Stimulated activated memory B cell treated with anti-CD40 and anti-IgM and Interleukin-4, amounts not matched to agents 10 μg/mL and 1 μg/mL and 100 μg/mL, for 72 hours (primary cell): ENCODE measurements at places on chromosomes 7 and 10.
A peak's percentile ranks its signal among the peaks of the same experiment; 100 is the strongest.

- peak; percentile 66 for ATAC-seq
Observed at GRCh38 chr10:73910764-73911552, at the start of gene PLAU. Gene PLAU, plus strand, starts transcription at chr10:73911132. Its CDS starts 424 bp downstream, at chr10:73911556.

DNA sequence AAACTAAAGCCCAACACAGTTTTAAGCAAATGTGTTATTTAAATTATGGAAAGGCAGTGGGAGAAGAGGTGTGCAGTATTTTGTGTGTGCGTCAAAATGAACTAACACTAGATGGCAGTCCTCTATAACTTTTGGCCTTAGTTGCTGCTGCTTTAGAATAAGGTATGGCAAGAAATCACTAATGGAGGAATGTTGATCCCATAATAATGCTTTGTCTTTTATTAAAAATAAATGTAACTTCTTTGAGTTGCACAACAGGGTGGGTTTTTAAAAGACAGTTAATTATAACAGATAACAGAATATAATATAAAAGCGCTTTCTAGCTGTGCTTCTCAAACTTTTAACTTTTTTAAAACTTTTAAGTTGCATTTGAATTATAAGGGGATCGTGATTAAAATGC, 56.4 kb downstream of the BBS9 start:
- no peak for ATAC-seq

GRCh38 chr7:39688611-39689480, 65.5 kb downstream of the RALA start:
- ATAC-seq: no peak

DNA sequence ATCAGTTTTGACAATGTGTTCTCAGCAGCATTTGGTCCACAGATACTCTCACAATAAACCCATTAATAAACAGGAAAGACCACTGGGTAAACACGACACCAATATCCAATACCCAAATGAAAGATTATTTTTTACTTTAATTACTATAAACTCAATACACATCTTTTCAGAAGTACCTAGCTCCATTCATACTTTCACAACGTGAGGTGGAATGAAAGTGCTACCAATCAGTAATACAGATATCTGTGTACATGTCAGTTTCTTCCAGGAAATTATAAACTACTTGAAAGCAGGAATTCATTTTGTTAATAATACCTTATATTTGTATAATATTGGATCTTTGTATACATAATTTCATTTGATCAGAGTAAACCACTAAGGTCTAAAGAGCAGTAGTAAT, 11.9 kb downstream of the CDK6 start:
- ATAC-seq: no peak

DNA sequence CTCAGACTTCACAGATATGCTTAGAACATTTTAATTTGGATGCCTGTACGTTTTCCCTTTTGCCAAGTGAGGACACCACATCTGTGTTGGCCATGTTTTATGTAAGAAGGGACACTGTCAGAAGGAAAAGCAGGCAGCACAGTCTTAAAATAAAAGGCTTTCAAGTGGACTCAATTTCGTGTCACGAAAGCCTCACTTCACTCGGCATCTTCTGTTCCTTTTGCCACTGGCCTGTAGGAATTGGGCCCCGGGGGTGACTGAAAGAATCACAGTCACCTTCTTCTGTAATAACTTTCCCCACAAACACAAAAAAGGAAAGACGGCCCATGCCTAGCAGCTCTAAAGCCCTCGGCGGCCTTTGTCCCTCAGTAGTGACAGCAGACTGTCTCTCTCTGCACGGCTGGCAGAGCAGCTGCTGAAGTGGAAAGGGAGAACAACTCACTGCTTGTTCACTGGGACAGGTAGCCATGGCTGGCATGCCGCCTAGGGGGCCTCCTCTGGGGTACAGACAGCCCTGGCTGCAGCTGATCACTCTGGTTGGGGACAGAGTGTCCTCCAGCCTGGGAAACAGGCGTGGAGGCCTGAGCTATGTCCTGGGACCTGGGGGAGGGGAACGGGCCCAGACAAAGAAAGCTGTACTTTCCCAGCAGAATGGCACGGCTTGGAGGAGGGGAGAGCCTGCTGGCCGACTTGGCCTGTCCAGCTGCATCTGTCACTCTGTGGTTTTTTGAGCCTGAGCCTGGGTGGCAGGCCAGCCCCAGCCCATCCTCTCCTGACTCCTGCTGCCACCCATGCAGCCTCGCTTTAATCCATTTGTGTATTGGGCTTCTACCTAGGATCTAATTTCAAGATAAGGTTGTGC, 4.4 kb downstream of the RASSF4 start:
- ATAC-seq: no peak

DNA sequence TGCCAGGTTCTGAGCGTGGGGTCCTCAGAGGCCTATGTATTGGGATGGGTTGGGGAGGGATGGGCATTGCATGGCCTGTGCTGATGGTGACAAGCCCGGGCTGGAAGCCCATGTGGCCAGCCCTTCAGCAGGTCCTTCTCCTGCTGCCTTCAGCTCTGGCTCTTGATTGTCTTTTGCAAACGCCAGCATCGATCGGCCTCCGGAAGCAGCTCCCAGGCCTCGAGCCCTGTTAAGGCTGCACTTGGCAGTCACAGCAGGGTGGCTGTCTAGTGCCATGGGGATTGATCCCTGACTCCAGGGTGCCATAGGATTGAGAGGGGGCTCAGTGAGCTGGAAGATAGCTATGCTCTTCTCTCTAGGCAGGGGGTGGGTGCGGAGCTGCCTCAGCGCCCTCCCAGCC, 51.4 kb downstream of the CDH23 start:
- ATAC-seq: no peak

DNA sequence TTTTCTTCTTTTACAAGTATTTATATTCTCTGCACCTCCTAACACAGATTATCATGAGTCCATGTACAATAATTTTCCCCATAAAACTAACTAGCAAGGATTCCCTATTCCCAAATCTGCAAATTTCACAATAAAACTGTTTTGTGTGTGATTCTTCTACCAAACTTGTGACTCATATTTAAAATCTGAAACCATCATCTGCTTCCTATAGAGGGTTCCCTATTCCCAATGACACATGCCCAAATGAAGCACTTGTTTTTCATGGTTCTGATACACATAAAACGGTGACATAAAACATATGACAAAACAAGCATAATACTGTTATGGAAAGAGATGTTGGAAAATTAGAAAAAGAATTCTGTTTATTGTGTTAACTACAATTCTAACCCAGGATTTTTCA, 657.6 kb downstream of the PARD3 start:
- ATAC-seq: no peak

GRCh38 chr7:157513162-157513621, 176.4 kb downstream of the DNAJB6 start:
- ATAC-seq: no peak

GRCh38 chr7:19403691-19404090, 258.5 kb upstream of the FERD3L start:
- ATAC-seq: no peak

- no peak for ATAC-seq
Observed at GRCh38 chr7:42932811-42933591, 825 bp downstream of the MRPL32 start.

- no peak for ATAC-seq
Observed at GRCh38 chr10:100725869-100726426, 19.4 kb upstream of the PAX2 start.

GRCh38 chr7:127290116-127290655, 37.4 kb upstream of the GRM8 start:
- ATAC-seq: no peak

GRCh38 chr10:80041162-80041561, 37.3 kb upstream of the TMEM254 start:
- ATAC-seq: no peak

DNA sequence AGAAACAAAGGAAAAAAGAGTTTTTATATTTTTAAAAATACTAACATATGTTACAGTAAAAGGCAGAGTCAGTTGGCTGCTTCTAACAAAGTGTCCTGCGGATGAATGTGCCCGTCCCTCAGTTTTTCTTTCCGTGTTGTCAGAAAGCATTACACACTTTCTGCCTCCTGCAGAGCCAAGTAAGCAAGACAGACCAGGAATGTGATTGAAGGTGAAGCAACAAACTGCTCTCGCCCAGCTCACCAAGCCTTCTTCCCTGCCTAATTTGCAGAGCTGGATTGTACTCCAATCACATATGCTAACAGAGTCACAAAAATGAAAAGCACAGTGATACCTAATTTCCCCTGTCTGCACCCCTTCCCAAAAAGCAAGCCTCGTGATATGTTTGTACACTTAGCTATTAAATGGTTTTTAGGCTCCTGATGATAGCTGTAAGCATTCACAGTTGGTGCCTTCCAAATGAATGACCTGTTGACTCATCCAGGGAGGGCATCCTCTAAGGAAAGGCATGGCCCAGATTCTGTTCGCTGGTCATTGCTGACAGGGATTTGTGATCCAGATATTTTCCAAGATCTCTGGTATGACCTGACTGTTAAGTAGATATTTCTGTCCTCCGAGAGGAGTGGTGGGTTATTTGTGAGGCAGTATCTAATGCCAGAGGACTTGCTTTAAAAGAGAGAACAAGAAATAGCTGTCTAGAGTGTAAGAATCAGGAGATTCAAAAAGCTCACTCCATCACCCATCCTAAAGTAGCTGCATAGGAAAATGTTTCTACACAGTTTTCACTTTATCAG, 187.3 kb upstream of the PLXDC2 start:
- ATAC-seq: no peak

GRCh38 chr10:74187237-74187636, 36.2 kb downstream of the ADK start:
- ATAC-seq: no peak

DNA sequence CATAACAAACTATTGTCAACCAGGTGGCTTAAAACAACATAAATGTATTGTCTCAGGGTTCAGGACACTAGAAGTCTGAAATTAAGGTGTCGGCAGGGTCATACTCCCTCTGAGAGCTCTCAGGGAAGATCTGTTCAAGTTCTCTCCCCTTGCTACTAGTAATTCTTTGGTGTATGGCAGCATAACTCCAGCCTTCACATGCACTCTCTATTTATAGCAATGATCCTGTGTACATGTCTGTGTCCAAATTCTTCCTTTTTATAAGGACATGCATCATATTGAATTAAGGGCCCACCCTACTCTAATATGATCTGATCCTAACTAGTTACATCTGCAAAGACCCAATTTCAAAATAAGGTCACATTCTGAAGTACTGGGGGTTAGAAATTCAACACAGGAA, 27.2 kb downstream of the CACNA2D1 start:
- no peak for ATAC-seq

DNA sequence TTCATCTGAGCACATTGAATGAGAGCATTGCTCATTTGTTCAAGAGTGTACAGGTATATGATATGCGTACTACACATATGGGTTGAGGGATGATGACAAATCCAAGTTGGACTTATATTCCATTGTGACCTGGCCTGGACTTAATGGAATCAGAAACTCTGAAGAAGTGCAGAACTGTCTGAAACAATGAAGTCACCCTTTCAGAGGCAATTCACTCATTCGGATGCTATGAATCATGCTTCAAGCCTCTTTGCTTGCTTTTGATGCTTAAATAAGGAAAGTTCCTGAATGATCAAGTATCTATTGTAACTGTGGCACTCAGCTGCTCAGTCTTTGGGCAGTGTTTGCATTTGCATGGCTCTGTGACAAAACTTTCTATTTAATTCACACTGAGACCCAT, 93.4 kb downstream of the ZNF365 start:
- no peak for ATAC-seq

GRCh38 chr7:99619571-99620130, 2.9 kb downstream of the ZSCAN25 start:
- no peak for ATAC-seq

DNA sequence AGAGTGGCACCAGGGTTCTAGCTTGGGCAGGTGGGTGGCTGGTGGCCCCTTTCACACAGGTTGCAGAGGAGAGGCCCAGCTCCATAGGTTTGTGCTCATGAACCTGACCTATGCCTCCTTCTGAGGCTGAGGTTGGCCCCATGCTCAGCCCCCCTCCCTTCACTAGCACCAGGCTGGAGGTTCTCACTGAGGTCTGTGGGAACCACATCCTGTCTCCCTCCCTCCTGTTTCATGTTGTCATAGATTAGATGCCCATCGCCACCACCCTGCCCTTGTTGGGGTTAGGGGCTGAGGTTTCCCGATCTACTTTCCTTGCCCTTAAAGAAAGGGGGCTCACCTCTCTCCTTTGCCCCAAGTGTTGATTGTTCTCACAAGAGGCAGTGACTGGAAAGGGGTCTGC, 14.7 kb downstream of the NEUROG3 start:
- peak; percentile 32 for ATAC-seq

- ATAC-seq: no peak
Observed at GRCh38 chr7:70566671-70567070, 565.3 kb upstream of the GALNT17 start.

- no peak for ATAC-seq
Observed at GRCh38 chr7:27153526-27153925, 1.1 kb upstream of the HOXA3 start.

GRCh38 chr7:155236386-155236785, 61.3 kb upstream of the INSIG1 start:
- no peak for ATAC-seq

GRCh38 chr10:18145652-18146051, 5.4 kb downstream of the CACNB2 start:
- ATAC-seq: no peak

DNA sequence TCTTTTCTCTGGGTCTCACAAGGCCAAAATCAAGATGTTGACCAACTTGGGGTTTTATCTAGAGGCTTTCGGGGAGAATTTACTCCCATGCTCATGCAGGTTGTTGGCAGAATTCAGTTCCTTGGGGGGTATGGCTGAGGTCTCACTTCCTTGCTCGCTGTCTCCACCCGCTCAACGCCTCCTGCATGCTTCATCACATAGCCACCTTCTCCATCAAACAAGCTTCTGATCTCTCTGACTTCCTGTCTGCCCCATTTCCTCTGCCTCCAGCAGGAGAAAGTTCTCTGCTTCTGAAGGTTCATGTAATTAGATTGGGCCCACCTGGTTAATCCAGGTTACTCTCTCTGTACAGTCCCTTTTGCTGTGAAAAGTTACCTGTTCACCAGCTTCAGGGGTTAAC, 179.1 kb upstream of the FZD1 start:
- ATAC-seq: no peak

DNA sequence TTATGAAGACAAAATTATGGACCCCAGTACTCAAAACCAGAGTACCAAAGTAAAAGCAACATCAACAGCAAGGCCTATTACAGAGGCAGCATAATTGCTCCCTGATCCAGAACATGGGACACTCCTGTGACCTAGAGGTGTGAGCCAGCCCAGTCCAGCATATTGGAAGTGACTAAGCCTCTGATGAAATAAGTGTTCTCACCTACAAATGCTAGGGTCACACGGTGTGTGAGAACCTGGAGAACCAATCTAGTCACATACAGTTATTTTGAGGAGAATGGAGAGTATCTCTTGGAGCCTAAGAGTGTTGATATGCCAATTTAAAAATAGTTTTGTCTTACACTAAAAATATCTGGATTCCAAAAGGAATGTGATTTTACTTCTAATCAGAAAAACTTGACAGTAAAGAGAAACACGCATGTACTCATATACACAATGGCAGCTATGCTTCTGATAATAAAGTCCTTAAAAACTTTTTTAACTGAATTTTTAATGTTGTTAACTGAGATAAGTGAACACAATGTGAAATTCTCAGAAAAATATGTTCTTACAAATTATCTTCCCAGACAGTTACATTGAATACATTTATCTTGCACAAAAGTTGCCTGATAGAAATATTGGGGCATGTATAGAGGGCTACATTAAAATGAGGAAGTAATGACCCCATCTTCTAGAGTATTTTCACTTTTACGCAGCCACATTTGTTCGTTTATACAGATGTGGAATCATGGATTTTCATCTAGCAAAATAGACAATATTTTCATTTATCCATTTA, 56.8 kb upstream of the CD36 start:
- ATAC-seq: no peak
